Activated CD4-positive, CD25-positive, alpha-beta regulatory T cell treated with anti-CD3 and anti-CD28 coated beads, Interleukin-2, amount 50 U/mL, for 24 hours (primary cell): ENCODE measurements at places on chromosomes 4 and X.

GRCh38 chr4:123553279-123553678, 156.7 kb downstream of the SPRY1 start:
- ATAC-seq: no peak

DNA sequence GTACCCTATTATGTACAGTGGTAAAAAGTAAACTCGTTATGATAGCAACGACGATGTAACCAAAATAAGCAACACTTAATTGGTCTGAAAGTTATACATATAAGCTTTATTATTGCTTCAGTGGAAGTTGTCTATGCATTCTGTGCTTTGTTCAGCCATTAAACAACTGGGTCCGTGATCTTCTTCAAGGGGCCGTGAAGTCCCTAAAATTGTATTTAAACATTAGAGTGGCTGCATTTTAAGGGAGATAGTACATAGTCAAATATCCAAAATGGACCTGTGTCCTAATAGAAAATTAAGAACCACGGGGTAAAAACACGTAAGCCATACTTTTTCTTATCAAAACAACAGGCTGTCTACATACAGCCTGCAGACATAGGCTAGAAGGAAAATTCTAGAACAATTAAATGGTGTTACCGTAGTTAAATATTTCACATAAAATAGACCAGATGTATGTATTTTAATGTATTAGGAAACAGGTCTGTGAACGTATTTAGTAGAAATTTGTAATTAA, 2.1 kb downstream of the GUCY1A1 start:
- ATAC-seq: no peak

DNA sequence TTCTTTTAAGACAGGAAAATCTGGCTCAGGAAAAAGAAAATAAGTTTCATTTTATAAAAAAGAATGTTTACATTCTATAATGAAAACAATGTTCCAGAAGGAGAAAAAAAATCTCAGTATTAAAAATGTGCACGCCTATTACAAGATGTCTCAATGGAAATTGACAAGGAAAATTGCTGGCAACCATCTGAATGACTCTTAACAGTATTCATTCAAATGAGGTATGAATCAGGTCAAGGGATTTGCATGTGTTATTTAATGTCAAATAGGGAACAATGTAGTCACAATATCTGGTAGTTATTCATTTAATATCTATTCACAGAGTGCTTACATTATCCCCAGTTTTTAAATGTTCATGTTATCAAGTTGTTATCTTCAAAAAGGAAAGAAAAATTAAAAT, 208.4 kb upstream of the TRAM1L1 start:
- ATAC-seq: no peak

GRCh38 chrX:21398426-21398825, 24.2 kb downstream of the CNKSR2 start:
- no peak for ATAC-seq

DNA sequence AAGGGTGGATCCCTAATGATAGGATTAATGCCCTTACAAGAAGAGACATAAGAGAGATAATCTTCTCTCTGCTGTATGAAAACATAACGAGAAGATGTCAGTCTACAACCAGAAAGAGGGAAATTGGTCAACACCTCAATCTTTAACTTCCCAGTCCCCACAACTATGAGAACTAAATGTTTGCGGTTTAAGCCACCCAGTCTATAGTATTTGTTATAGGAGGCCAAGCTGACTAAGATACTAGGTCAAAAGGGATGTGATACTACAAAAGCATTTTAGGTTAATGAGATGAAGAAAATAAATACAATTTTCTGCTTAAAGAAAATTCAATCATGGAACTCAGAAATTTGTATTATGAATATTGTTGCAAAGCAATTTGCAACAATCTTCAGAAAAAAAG, 55.4 kb upstream of the LHFPL1 start:
- no peak for ATAC-seq

DNA sequence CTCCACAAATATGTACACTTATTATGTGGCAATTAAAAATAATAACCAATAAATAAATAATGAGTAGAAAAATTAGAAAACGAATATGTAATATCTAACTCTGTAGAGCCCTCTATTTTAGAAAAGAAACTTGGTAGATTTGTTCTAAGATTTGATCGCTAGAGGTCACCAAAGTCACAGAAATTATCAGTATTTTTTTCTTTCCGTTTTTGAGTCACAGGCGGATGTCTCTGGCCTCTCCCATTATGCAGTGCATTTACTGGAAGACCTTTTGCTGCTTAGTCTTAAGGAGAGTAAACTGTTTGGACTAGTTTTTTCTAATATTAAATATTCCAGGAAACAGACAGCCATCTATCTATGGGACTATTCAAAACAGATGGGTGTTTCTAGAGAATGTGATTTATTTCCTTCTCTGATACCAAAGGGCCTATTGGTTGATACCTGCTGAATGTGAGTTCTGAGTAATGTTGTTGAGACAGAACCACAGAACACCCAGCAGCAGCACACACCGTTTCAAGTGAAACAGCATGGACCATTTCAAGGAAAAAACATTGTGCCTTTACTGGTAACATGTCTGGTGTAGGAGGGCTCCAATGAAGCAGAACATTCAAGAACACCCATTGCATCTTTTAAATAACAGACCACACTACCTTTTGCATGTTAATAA, 34.0 kb upstream of the GYPA start:
- peak; percentile 81 for ATAC-seq

- no peak for ATAC-seq
Measured at GRCh38 chrX:112164420-112164819, 81.8 kb upstream of the TRPC5 start.

DNA sequence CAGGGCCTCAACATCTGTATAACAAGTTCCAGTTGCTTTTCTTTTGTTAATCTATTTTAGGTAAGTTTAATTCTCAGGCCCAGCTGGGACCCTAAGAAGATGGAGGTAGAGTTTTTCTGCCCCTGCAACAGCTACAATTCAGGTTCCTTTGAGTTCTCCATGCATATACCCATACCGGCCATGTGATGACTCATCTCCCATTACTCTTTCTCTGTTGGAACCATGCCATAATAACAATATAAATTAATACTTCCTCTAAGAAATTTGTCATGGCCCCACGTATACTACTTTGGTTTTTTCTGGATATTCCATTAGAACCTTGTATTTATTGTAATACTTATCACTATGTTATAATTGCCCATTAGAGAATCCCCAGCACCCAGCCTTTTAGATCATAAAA, 1.3 kb upstream of the INTU start:
- ATAC-seq: no peak

GRCh38 chr4:149409146-149409545, 406.5 kb downstream of the IQCM start:
- ATAC-seq: no peak

DNA sequence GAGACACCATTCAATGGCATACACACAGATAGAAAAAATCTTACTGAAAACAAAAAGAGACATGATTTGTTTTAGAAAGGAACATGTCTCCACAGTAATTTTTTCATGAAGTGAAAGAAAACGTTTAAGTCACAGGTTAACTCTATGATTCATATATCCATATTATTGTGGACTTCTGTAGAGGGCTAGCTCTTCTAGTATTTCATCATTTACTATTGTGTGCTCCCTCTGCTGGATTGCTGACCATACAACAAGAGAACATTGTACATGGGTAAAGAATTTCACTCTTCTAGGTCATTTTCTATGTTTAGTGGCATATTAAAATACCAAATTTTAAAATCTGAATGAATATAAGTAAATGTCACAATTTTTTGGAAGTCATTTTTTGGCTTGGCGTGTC, 91.8 kb upstream of the POU3F4 start:
- ATAC-seq: no peak

GRCh38 chrX:7908821-7909220, 18.4 kb downstream of the PNPLA4 start:
- no peak for ATAC-seq

GRCh38 chrX:572538-573124, 58.0 kb upstream of the SHOX start:
- ATAC-seq: no peak

DNA sequence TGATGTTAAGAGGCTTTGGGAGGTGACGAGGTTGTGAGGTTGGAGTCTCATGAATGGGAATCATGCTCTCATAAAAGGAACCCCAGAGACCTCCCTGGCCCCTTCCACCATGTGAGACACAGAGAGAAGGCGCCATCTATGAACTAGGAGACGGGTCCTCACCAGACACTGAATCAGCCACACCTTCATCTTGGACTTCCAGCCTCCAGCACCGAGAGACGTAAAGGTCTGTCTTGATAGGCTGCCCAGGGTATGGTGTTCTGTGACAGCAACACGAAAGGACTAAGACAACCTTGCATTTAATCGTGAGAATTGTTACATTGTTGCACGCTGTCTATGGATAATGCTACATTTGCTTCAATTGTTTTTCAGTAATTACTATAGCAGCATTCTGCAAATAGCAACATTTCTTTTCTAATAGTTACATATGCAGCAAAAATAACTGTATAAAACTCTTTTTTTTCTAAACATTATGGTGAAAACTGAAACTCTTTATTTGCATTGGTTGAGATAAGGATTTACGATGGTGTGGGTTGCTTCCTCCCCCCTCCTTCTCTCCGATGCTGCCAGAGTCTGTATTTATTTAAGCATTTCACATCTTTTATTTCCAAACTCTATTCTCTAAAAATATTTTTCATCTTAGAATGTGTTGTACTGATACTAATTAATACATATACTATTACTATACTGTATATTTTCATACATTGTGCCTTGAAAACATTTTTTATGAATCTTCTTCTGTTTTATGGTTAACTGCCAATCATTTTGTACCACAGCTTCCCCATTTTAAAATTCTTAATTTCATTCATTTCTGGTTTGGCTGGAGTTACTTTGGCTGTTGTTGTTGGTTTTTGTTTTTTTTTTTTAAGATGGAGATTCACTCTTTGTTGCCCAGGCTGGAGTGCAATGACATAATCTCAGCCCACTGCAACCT, 26.4 kb upstream of the AKAP17A start:
- ATAC-seq: no peak

GRCh38 chr4:121737846-121738554, 27.0 kb downstream of the SMIM43 start:
- ATAC-seq: no peak

GRCh38 chrX:66602381-66602938, 36.4 kb downstream of the EDA2R start:
- ATAC-seq: no peak

GRCh38 chr4:125704726-125705125, 390.0 kb downstream of the FAT4 start:
- ATAC-seq: no peak

GRCh38 chrX:10549280-10549679, 71.1 kb downstream of the MID1 start:
- no peak for ATAC-seq

DNA sequence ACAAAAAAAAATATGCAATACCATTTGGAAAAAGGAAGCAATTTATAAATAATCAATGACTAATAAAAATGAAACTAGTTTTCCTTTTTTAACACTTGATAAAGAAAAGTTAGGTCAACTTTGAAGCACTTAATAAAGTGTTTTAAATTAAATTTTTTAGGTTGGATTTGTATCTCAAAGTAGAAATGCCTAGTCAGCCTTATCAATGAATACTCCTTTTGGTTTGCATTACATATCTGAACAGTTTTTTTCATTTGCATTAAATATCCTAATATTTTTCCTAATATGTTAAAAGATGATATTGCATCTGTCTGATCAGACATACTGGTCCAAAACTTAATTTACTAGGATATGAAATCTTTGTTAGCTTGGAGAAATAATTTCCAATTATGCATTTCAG, 155.8 kb upstream of the ZFP42 start:
- ATAC-seq: no peak

GRCh38 chr4:132333724-132334047, 815.4 kb upstream of the PCDH10 start:
- ATAC-seq: no peak

DNA sequence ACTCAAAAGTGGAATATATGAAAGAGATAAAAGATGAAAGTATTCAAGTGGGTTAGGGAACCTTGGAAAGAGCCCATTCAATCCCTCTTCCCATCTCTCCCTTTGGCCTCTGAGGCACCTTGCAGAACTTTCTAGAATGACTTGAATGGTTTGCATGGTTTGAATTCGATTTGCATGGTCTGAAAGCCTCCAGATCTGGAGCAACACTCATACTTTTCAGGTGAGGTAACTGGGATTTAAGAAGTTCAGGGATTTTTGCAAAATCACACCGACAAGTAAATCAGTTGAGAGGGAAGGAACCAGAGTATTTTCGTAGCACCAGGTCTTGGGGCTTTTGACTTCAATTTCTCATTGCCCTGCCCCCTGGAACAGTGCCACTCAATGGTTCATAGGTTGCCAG, 476.0 kb upstream of the FTHL17 start:
- no peak for ATAC-seq

GRCh38 chr4:75658876-75659275, 14.3 kb downstream of the G3BP2 start:
- no peak for ATAC-seq

GRCh38 chr4:45100956-45101818, 374.8 kb upstream of the GNPDA2 start:
- ATAC-seq: no peak

- peak; percentile 58 for ATAC-seq
Measured at GRCh38 chrX:149504226-149504914, 736 bp downstream of the IDS start.

DNA sequence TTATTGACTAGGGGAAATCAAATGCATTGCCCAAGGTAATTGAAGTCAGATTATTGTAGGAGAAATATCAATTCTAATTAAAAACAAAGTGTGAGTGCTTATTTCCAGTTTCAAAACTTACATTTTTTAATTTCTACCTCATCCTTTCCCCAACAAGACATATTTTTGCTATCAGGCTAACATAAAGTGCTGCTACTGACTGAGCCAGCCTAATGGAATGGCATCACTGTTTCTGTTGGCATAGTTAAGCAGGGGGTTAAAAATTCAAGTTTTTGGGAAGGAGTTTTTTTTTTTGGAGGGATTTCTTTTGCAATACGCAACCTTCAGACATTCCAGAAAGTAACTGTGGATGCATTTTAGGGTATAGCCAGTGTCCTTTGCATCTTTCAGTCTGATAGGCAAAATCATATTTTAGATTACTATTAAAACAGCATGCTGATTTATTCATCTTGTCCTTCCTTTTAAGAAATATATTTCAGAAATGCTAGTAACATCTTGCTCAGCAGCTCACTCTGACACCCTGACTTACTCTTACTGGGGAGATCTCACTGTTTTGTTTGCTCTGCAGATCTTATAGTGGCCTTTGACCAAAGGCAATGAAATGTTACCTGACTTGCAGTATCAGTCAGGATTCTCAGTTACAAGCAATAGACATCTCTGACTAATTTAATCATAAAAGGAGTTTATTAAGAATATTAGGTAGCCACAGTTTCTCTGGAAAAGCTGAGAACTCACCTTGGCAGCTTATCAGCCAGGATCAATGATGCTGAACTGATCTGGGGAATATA, 24.4 kb downstream of the GAB1 start:
- ATAC-seq: no peak

GRCh38 chr4:85603437-85604336, 128.7 kb downstream of the ARHGAP24 start:
- no peak for ATAC-seq

GRCh38 chr4:161008527-161008926, 1155.3 kb downstream of the FSTL5 start:
- no peak for ATAC-seq

- no peak for ATAC-seq
Measured at GRCh38 chr4:16195209-16195608, 31.1 kb downstream of the TAPT1 start.

GRCh38 chrX:40976981-40977380, 108.3 kb upstream of the USP9X start:
- ATAC-seq: no peak

GRCh38 chr4:146212781-146213180, 1.6 kb upstream of the REELD1 start:
- no peak for ATAC-seq

- ATAC-seq: peak; percentile 48
Measured at GRCh38 chrX:15723887-15724517, 14.1 kb upstream of the CA5B start.
